Activated T-helper 17 cell treated with anti-CD3 and anti-CD28 coated beads, Interleukin-2, amount 50 U/mL, for 72 hours (primary cell): ENCODE measurements at places on chromosomes 3 and 15.

DNA sequence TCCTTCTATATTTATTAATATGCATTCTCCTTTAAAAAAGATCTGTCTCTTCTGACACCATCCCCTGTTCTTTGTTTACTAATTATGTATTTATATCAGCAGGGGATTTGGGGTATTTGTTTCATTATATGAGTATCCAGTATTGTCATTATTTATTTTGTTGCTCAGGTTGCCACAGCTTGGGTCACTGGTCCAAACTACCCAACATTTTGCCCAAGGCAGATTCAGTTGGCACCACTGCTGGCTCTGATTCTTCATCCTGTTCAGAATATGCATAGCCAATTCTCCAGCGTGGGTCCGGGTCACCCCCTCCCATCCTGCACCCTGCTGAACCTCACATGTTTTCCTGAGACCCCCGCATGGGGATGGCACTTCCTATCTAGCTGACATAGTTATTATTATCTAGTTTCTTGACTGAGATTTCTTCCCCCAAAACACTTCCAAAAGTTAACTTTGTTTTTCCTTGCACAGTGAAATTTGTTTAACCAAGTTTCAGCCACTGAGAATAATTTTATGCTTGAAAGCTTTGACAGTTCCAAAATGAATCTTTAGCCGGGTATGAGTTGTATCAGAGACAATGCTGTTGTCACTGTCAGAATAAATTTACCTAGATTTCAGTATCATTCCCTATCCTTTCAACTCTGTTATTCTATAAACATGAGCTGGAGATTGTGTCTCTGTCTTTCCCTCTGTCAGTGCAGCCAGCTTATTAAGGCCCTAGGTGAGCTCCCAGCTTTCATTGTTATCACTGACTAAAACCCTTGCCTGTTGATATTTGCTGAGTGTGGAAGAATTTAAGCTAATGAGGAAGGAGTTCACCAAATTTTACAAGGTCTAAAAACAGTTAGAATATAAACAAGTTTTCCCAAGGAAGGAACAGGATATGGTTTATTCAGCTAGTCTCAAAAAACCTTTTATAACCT is 70.3 kb downstream of the TGFBR2 start:
- H3K27me3 ChIP-seq: no peaks in the 10 kb centered on the region
- peaks cover 100% of the 10 kb centered on the region for H3K36me3 ChIP-seq
- H3K27ac ChIP-seq: peak overlapping the region; percentile 71
- peak overlapping the region; percentile 67 for H3K4me3 ChIP-seq
- peak; percentile 62 for ATAC-seq
- peaks cover 69% of the 10 kb centered on the region for H3K4me1 ChIP-seq

DNA sequence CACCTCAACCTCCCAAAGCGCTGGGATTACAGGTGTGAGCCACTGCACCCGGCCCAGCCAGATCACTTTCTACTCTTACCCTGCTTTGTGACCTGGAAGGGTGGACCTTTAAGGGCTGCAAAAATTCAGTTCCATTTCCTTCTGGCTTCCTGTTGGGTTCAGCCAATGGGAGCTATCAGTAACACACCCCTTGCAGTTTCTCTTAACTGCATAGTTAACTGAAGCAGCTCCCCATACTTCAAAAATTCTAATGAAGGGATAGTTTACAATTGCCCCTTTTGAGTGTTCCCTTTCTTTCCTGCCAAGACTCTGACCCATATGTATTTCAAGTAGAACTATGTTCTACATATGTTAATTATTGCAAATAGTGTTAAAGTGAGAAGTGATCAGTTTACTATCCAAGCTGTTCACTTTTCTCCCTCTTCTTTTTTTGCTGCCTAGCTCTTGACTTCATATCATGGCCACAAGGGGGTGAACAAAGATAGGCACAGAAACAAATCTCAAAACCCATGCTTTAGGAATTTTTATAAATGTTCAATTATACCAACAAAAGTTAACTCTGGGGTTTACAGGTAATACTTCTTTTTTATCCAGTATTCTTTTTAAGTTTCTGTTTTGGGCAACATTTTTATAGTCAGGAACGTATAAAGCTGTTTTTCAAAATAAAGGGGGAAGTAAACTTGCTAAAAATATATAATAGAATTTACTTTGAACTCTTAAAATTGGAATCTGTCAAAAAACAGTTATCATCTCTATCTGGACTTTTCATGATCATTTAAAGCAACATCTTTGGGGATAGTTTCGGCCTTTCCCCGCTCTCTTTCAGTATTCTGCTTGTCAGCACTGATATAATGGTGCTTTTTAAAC is 8.1 kb downstream of the PGBD4 start:
- peaks cover 9% of the 10 kb centered on the region for H3K27me3 ChIP-seq
- H3K4me3 ChIP-seq: no peak overlapping the region
- H3K27ac ChIP-seq: no peak overlapping the region
- ATAC-seq: no peak

DNA sequence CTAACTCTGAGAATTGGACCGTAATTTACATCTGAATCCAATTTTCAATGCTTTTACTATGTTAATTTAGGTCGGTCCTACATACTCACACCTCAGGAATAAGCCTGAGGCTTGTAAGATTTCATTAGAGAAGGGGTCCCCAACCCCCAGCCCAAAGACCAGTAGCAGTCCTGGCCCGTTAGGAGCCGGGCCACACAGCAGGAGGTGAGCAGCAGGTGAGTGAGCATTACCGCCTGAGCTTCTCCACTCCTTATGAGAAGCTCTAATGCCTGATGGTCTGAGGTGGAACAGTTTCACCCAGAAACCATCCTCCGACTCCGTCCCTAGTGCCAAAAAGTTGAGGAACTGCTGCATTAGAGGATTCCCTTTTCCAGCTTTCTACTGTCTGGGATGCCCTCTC is 757.3 kb downstream of the SI start:
- H3K4me3 ChIP-seq: no peak overlapping the region
- no peak for ATAC-seq
- H3K4me1 ChIP-seq: no peaks in the 10 kb centered on the region
- H3K36me3 ChIP-seq: no peaks in the 10 kb centered on the region

- H3K36me3 ChIP-seq: no peaks in the 10 kb centered on the region
- no peak overlapping the region for H3K4me3 ChIP-seq
- H3K27ac ChIP-seq: no peak overlapping the region
- H3K4me1 ChIP-seq: no peaks in the 10 kb centered on the region
Measured at GRCh38 chr3:156140001-156140595, 19.7 kb downstream of the KCNAB1 start.

DNA sequence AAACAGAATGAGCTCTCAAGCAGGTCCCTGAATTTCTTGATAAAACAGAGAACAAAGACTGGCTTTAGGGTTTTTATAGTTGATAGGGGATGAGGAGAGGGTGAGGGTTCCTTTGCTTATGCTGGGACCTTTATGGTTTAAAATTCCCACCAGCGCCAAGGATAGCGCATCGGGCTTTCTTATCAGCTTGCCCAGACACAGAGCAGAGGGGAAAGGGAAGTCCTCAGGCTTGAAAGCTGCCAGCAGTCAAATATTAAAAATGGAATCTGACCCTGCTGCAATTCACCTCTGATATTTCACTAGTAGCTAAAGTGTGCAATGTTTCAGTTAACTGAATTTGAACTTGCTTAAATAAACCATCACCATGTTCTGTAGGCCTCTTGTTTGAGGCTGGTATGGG is 55.0 kb upstream of the EPHA3 start:
- H3K4me1 ChIP-seq: no peaks in the 10 kb centered on the region
- ATAC-seq: no peak
- H3K27ac ChIP-seq: no peak overlapping the region
- no peak overlapping the region for H3K4me3 ChIP-seq
- H3K27me3 ChIP-seq: no peaks in the 10 kb centered on the region

- no peak overlapping the region for H3K4me3 ChIP-seq
- no peak for ATAC-seq
- H3K27ac ChIP-seq: no peak overlapping the region
- no peaks in the 10 kb centered on the region for H3K4me1 ChIP-seq
Measured at GRCh38 chr3:49294343-49294742, 17.3 kb upstream of the C3orf62 start.

- H3K36me3 ChIP-seq: peaks cover 7% of the 10 kb centered on the region
- H3K27ac ChIP-seq: peak overlapping the region; percentile 97
- H3K4me1 ChIP-seq: peaks cover 34% of the 10 kb centered on the region
- peak; percentile 11 for ATAC-seq
Measured at GRCh38 chr15:40439960-40440742, 602 bp upstream of the BAHD1 start.

- no peaks in the 10 kb centered on the region for H3K4me1 ChIP-seq
- ATAC-seq: no peak
- no peak overlapping the region for H3K4me3 ChIP-seq
- no peaks in the 10 kb centered on the region for H3K36me3 ChIP-seq
- no peak overlapping the region for H3K27ac ChIP-seq
Measured at GRCh38 chr15:72169236-72169920, 28.2 kb downstream of the GRAMD2A start.

- no peaks in the 10 kb centered on the region for H3K36me3 ChIP-seq
- peaks cover 5% of the 10 kb centered on the region for H3K4me1 ChIP-seq
- H3K27me3 ChIP-seq: no peaks in the 10 kb centered on the region
- ATAC-seq: no peak
- no peak overlapping the region for H3K4me3 ChIP-seq
Measured at GRCh38 chr3:111332488-111333080, 209.4 kb upstream of the CD96 start.

GRCh38 chr3:63095-63765 is 133.3 kb upstream of the CHL1 start:
- H3K36me3 ChIP-seq: no peaks in the 10 kb centered on the region
- ATAC-seq: no peak
- no peak overlapping the region for H3K4me3 ChIP-seq
- no peak overlapping the region for H3K27ac ChIP-seq
- peaks cover 40% of the 10 kb centered on the region for H3K27me3 ChIP-seq
- no peaks in the 10 kb centered on the region for H3K4me1 ChIP-seq

DNA sequence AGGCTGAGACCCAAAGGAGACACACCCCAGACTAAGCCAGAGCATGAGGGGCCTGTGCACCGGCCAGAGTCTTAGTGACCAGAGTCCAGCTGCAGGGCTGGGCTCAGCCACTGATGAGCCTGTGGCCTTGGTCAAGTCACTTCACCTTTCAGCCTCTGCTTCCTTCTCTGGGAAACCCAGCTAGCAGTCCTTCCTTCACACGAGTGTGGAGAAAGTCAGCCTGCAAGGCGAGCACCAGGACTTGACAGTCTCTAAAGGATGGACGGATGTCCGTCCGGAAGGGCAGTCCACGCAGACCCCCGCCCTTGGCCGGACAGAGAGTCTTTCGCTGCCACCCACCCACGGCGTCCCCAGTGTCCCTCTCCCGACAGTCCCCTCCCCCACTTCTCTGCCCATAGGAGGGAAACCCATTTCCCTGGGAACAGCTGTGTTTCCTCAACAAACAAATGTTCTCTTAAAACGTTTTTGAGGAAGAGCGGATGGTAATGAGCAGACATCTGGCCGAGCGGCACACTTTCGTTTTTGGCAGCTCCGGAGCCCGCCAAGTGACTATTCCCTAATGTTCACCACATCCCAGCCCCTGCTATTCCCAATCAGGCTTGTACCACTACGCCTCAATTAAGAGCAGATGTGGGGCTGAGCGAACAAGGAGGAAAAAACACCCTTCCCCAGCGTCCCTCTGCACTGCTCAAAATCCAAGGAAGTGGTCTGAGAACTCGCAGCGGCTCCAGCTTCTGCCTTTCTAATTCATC is 129.1 kb upstream of the SMAD3 start:
- H3K36me3 ChIP-seq: no peaks in the 10 kb centered on the region
- H3K27ac ChIP-seq: no peak overlapping the region
- H3K4me1 ChIP-seq: peaks cover 10% of the 10 kb centered on the region
- H3K4me3 ChIP-seq: no peak overlapping the region
- no peak for ATAC-seq

- no peaks in the 10 kb centered on the region for H3K36me3 ChIP-seq
- H3K4me3 ChIP-seq: no peak overlapping the region
- H3K4me1 ChIP-seq: peaks cover 9% of the 10 kb centered on the region
- H3K27ac ChIP-seq: no peak overlapping the region
Measured at GRCh38 chr3:37453393-37454389, 279.3 kb upstream of the LRRFIP2 start.

DNA sequence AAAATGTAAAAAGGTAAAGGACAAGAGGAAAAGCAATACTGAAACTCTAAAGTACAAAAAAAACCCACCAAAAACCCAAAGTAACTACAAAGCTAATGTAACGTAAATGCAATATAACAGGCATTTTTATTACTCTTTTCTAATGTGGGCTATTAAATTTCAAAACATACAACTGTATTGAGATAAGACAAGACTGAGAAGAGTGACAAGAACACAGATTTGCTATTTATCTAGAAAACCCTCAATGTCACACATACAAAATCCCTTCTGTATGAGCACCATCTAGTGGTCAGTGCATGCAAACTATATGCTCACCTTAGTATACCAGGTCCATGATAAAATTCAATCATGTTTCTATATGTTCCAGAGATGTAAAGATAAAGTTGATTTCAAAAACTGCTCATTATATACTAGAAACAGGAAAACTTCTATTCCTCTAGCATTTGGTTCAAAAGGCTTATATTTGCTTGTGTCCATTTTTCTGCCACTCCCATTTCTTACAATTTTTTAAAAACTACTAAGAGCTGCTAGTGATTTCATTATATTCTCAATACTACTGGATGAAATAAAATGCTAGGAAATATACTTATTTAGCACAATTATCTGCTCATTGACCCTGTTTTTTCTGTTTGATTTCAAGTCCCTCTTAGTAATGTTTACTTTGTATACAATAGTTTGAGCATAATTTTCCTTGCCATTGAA is 111.4 kb downstream of the DLG1 start:
- H3K27me3 ChIP-seq: no peaks in the 10 kb centered on the region
- peaks cover 4% of the 10 kb centered on the region for H3K36me3 ChIP-seq
- H3K27ac ChIP-seq: no peak overlapping the region
- no peak overlapping the region for H3K4me3 ChIP-seq
- H3K4me1 ChIP-seq: peaks cover 9% of the 10 kb centered on the region
- ATAC-seq: peak; percentile 81

- no peaks in the 10 kb centered on the region for H3K36me3 ChIP-seq
- no peaks in the 10 kb centered on the region for H3K27me3 ChIP-seq
- no peak overlapping the region for H3K4me3 ChIP-seq
- H3K27ac ChIP-seq: no peak overlapping the region
- ATAC-seq: peak; percentile 50
Measured at GRCh38 chr15:85831415-85832113, 36.8 kb upstream of the KLHL25 start.

- no peak for ATAC-seq
- H3K27me3 ChIP-seq: peaks cover 3% of the 10 kb centered on the region
- H3K27ac ChIP-seq: no peak overlapping the region
- H3K4me1 ChIP-seq: no peaks in the 10 kb centered on the region
Measured at GRCh38 chr3:155325263-155325835, 31.9 kb upstream of the STRIT1 start.

DNA sequence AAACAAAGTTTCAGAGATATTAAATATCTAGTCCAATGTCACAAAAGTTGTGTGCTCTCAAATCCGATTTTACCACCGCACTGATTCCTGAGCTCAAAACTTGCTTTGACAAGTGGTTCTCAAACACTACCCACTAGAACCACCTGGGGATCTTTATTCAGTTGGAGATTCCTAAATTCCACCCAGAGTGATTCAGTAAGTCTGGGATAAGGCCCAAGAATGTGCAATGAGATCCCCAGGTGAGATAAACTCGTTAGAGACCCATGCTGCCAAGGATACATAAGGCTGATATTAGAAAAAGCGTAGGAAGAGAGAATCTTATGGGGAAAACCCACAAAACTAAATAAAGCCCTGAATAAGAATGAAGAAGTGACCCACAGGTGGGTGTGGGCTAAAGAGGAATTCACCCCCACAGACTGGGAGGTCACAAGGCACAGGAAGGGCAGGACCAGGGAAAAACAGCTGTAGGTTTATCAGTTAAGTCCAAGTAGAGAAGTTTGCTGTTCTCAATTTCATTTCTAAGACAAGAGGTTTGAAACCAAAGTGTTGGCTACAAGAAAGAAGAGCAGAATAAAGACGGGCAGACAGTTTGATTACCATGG is 11.5 kb upstream of the RPS17 start:
- H3K36me3 ChIP-seq: no peaks in the 10 kb centered on the region
- peaks cover 4% of the 10 kb centered on the region for H3K4me1 ChIP-seq
- no peak for ATAC-seq
- H3K27ac ChIP-seq: no peak overlapping the region
- H3K27me3 ChIP-seq: peaks cover 9% of the 10 kb centered on the region
